ENCODE measurements at places on chromosomes 4 and X. TPM values are rescaled to one million over a fixed set of nuclear protein-coding genes. Genes with fewer than 3 reads are reported as not detected.

GRCh38 chr4:7159923-7160322, 32.4 kb upstream of the SORCS2 start:
- no peak overlapping the region for H3K27ac ChIP-seq
- DNase-seq = peak; percentile 5
- H3K36me3 ChIP-seq = no peaks in the 10 kb centered on the region
- H3K27me3 ChIP-seq = no peaks in the 10 kb centered on the region
- H3K4me3 ChIP-seq = no peak overlapping the region
- no peaks in the 10 kb centered on the region for H3K4me1 ChIP-seq

TKTL1 gene
- not detected for total RNA-seq

DNA sequence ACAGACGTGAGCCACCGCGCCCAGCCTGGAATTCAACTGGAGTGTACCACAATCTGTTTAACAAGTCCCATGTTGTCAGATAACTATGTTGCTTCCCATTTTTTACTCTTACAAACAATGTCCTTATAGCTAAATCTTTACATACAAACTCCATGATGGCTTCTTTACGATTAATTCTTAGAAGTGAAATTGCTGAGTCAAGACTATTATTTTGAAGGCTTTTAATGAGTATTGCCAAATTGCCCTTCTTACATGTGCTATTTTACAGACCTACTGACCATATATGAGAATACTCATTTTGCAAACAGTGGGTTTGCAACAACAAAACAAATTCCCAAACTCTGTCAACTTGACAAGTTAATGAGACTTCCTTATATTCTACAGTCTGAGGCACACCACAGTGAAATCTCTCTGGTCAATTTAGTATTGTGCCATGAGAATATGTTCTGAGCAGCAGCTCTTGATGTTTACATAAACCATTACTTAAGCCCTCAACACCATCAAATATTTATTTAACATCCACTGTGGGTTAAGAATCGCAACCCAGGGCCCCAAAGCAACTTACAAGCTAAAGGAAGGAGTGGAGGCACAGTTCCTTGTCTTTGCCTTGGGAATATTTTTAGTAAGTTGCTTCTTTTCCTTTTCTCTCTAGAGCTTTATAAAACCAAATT, 128.5 kb downstream of the SPRY1 start:
- H3K36me3 ChIP-seq = no peaks in the 10 kb centered on the region
- no peaks in the 10 kb centered on the region for H3K27me3 ChIP-seq
- H3K4me1 ChIP-seq = no peaks in the 10 kb centered on the region

DNA sequence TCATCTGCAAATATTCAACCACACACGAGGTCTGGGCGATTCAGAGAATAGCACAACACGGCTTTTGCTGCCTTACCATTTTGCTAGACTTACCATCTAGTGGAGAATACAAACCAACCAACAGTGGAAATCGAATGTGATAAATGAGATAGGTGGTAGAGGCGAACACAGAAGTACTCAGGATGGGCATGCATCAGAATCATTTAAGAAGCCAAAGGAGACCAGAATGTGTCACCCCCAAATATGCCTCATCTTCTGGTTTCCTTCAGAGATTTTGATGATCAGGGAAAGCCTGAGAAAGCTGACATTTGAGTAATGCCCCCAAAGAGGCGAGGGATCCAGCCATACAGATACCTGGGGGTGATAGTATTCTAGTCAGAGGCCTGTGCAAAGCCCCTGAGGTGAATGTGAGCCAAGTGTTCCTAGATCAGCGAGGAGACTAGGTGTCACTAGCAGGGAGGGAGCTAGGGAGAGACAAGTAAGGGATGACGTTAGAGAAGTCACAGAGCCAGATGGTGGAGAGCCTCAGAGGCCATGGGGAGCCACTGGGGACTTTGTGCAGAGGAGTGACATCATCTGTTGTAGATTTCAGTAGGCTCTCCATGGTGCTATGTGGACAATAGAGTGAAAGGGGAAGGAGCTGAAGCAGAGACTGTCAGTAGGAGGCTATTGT, 1.7 kb downstream of the MTMR1 start:
- no peaks in the 10 kb centered on the region for H3K36me3 ChIP-seq
- H3K4me3 ChIP-seq = no peak overlapping the region
- H3K27me3 ChIP-seq = no peaks in the 10 kb centered on the region
- DNase-seq = no peak
- no peaks in the 10 kb centered on the region for H3K4me1 ChIP-seq
- no peak overlapping the region for H3K27ac ChIP-seq

- no peaks in the 10 kb centered on the region for H3K27me3 ChIP-seq
- no peak for DNase-seq
- no peak overlapping the region for H3K27ac ChIP-seq
- H3K4me1 ChIP-seq = no peaks in the 10 kb centered on the region
- H3K4me3 ChIP-seq = no peak overlapping the region
Observed at GRCh38 chr4:184958923-184959210, 59.4 kb upstream of the HELT start.
